NCI-H1436 (cell line): ENCODE measurements at places on chromosomes 2 and 18.

GRCh38 chr2:205411558-205411957 lies 270.7 kb upstream of the NRP2 start:
- DNase-seq = no peak

DNA sequence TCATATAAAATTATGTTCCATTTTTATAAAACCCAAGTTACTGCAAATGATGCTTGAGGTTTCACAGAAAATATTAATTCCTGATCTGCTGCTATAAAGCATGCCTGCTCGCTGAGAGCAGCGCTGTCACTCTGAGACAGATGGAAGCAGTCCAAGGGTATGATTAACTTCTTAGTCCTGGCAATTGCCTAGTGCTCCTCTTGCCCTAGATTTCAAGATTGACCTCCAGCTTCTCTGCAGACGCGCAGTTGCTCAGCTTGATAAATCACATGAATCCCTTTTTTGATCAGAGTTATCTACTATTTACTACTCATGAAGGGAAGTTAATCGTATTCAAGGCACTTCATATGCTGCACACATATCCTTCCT lies 154.6 kb upstream of the REV1 start:
- no peak for DNase-seq

DNA sequence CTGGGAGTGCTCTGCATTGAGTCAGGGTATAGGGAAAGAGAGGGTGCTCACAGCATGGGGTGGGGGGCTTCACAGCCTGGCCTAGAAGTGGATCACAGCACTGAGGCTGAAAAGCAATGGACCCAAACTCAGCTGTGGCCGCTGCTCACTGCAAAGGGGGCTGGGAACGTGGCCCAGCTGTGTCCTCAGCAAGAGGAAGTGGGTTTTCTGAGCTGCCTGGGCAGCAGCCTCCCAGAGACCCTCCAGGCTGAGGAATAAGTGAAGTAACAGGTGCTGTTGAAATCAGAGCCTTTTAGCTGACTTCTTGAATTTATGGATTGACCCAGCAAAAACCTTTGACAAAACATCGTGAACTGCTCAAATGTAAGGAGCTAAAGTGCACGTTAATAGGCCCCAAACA lies 35.2 kb downstream of the PTGR3 start:
- no peak for DNase-seq

- DNase-seq = no peak
Measured at GRCh38 chr2:20563833-20564232, 87.1 kb downstream of the HS1BP3 start.

GRCh38 chr18:75256376-75256775 lies 45.8 kb downstream of the TSHZ1 start:
- DNase-seq = no peak

- DNase-seq = no peak
Measured at GRCh38 chr2:66440708-66441497, 6.0 kb downstream of the MEIS1 start.

GRCh38 chr2:223283771-223284170 lies 231.8 kb downstream of the KCNE4 start:
- DNase-seq = no peak

DNA sequence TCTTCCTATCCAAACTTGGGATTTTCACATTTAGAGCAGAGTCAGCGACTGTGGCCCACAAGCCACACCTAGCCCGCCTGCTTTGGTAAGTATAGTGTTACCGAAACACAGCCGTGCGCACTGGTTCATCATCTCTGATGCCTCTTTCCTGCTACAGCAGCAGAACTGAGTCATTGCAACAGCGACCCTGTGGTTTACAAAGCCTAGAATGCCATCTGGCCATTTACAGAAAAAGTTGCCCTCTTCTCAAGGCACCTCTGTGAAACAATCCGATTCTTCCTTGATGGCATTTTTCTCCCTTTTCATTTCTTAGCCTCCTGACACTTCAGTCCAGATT lies 10.7 kb upstream of the IAH1 start:
- DNase-seq = no peak

DNA sequence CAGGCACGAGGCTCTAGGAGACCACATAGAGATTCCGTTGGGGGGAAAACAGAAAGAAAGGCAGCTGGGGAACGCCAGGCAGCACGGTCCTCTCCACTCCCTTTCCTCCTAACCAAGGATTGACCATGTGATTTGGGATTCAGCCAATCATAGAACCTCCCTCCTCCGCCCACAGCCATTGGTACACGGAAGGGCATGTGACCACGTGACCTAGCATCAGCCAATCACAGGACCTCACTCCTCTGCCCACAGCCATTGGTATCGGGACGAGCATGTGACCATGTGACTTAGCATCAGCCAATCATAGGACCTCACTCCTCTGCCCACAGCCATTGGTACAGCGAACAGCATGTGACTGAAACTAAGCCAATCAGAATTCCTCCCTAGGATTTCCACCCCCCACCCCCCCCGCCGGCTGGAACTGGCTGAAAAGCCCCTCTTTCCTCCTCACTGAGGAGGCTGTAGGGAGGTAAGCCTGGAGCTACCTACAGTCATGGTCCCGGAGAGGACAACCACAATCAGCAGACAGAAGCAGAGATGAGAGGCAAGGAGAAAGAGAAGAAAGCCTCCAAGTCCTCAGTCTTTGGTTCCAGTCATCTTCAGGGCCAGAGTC lies 7.6 kb downstream of the SERPINE2 start:
- no peak for DNase-seq

DNA sequence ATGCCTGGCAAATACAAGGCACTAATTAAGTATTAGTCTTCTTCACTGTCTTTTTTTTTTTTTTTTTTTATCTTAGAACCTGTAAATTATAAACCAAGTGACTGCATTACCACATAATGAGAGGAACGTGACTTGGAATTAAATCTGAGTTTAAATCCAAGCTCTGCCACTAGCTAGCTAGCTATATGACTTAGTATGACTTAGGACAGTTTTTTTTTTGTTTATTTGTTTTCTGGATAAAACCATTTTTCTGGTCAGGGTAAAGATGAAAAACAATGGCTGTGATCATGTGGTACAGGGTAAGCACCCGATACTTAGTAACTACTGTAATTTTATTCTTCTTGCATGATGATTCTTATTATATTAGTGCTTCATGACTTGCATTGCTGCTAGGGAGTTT lies 191.8 kb upstream of the LRRTM1 start:
- DNase-seq = no peak

DNA sequence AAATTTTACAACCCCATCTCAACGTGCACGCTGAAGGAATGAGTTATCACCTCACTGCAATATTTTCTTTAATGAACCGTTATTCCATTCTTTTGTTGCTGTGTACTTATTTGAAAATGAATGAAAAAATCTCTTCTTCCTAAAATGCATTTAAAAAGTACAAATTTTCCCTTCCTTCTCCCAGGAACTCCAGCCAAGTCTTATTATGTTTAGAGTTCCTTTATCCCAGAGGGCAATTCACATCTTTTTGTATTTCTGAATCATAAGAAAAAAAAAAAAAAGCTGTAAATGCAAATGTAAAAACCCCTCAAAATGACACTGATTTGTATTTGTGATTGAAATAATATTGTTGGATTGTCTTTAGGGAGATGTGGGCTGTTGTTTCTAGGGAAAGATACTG lies 2194.3 kb upstream of the CELF4 start:
- no peak for DNase-seq

- peak; percentile 80 for DNase-seq
Measured at GRCh38 chr2:165469417-165469816, at the start of gene CSRNP3. TSS of gene CSRNP3 (plus strand) at chr2:165469698. CDS start at chr2:165595066, 125,368 bp downstream.

- no peak for DNase-seq
Measured at GRCh38 chr2:238629064-238629463, 202.3 kb downstream of the ASB1 start.

DNA sequence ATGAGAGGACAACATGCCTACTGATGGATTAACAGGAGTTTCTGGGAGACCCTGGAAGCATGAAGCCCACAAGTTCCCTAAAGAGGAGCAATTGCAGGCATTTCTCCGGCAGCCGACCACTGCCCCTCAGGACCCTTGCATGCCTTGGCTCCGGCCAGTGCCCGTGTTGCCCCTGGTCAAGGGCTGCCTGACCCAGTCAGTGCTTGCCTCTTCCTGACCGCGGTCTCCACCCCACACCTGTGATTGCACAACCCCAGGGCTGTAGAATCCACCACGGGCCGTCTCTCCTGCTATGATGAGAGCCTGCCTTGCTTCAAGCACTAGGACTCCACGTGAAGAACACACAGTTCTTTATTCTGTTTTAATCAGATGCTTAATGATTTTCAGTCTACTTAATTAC lies 127.5 kb downstream of the GLI2 start:
- no peak for DNase-seq

- DNase-seq = no peak
Measured at GRCh38 chr18:43060020-43060419, 55.5 kb downstream of the RIT2 start.

DNA sequence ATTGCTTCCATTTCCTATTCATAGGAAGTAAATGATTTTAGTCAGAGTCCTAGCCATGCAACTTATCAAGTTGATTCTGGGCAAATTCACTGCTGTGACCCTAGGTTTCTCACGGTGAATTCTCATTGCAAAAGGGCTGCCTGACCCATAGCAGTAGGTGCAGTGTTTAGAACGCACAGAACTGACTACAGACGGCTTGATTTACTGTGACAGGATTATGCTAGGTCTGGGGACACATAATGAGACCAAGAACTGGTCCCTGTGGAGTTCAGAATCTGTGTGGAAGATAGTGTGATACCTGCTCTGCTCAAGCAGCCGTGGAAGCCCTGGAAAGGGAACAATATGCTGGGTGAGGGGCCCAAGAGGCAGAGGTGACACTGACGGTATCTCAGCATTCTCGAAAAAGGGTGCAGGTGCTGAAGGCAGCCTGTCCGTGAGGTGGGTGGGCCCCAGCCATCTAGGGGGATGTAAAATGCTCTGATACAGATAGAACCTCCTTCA lies 46.4 kb downstream of the ABCG8 start:
- no peak for DNase-seq

GRCh38 chr2:168726375-168726774 lies 76.1 kb upstream of the NOSTRIN start:
- no peak for DNase-seq
